NCI-H345 (cell line): ENCODE measurements at places on chromosomes 7 and 10.
A peak's percentile ranks its signal among the peaks of the same experiment; 100 is the strongest.

DNA sequence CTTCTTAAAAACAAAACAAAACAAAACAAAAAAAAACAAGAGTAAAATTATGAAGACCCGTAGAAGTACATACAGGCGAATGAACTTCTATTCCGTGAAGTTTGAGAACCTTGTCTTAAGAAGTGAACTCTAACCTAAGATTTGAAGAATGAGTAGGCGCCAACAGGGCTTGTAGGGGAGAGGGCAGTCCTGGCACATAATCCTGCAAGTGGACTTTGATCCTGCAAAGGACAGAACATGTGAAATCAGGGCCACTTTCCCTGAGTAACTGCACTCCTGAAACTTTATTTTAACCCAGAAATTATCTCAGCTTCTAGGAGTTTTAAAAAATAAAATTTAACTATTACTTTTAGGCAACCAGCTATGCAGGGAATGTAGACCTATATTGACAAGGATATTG, 62.0 kb downstream of the GNAT3 start:
- DNase-seq: no peak

DNA sequence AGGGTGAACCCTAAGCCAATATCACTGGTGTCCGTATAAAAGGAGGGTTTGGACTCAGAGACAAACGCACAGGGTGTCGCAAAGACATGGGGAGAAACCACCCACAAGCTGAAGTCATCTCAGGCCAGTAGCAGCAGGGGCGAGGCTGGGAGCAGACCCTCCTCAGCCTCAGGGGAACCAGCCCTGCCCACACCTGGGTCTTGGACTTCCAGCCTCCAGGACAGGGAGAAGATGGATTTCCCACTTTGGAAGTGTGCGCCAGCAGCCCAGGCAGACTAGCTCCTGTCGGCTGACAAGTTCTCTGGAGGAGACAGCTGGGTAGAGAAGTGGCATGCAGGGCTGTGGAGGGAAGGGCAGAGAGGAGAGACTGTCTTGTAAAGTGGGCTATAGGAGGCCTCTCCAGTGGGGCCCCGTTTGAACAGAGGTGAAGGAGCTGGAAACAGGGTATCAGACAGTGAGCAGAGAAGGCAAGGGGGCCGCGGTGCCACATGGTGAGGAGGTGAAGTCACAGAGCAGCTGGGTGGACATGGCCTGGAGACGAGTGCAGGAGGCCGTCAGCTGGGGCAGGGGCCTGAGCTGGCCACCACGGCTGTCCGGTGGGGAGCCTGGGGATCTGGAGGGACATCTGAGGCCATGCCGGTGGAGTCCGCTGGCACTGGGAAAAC, 475.6 kb downstream of the PTPRN2 start:
- no peak for DNase-seq

GRCh38 chr7:46745707-46746090, 824.6 kb upstream of the IGFBP3 start:
- DNase-seq: no peak

- no peak for DNase-seq
These were observed 57.8 kb downstream of the BAMBI start for GRCh38 chr10:28734938-28735759.

DNA sequence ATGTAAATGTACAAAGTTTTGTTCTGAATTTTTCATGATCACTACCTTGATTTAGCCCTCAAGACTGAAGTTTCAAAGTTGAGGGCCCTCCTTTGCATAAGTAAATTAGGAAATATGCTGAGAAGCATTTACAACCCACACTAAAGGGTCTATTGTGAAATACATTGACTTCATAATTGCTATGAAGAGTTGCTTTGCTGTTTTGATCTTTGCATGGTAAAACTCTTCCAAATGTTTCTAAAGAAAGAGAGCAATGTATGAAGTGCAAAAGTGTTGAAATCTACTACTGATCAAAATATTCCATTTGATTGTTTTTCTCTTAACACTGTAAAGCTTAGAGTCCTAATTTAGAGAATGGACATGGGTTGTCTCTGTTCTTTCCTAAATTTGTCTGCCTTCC, 77.2 kb downstream of the C7orf25 start:
- DNase-seq: no peak

- no peak for DNase-seq
These were observed 152.4 kb downstream of the DGKI start for GRCh38 chr7:137694405-137694804.

DNA sequence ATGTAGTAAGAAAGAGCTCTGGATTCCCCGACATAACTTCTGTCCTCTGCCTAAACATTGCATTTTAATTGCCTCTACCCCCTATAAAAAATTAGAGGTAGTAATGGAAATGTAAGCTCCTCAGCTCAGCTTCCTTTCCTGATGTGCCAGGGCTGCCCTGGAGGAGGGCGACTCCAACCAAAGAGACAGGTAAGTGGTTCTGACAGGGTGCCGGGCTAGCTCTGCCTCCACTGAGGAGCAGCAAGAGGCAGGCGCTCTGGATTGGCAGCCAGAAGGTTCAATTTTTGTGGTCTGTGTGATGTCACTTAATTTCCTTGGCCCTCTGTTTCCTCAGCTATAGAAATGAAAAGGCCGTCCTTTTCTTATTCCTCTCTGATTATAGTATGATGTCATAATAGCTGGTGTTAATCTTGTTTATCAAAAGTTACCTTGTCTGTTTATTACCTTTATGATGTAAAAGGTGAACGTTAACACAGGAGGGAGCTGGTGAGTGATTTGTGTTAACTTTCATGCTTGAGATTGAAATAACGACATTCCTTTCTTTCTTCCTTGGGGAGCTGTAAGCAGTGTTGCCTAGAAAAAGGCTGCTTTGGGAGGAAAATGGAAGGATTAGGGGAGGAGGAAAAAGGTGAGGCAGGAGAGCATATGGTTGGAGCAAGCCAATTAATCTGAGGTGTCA, 51.8 kb downstream of the ANLN start:
- DNase-seq: no peak

GRCh38 chr10:50846753-50847152, 38.7 kb downstream of the A1CF start:
- DNase-seq: no peak

- DNase-seq: no peak
These were observed 3.6 kb downstream of the ADCK2 start for GRCh38 chr7:140676306-140676705.

DNA sequence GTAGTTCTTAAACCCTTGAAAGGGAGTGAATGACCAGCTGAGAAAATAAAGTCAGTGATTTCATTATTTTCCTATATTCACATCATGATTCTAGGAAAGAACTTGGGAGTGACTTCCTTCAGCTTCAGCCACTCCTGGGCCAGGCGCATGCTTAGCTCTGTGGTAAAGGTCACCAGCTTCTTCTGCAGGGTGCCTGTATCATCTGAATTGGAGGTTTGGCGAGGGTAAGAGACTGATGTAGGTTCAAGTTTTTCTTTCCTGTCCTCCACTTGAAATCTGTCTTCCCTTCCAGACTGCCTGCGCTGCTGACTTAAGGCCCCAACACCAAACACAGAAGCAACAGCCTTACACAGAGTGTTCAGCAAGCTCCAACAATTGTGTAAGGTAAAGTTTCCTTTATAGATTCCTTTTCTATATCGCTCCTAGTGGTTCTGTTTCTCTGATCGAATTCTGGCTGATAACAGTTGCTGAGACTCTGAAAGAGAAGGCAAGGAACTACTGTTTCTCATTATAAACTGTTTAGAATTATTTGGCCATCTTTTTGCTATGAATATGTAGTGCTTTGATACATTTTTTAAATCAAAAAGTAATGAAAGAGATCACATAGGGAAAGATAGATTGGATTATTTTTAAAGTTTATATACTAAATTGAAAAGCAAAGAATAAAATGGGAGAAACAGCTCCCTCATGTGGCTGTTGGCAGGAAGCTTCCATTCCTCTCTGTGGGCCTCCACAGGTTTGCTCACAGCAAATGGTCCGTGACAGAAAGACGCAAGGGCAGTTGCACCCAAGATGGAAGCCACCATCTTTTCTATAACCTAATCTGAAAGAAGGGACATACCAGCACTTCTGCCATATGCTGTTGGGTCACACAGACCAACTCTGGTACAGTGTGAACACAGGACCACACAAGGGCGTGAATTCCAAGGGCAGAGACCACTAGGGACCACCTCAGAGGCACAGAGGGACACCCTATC, 14.0 kb downstream of the GATAD1 start:
- DNase-seq: peak; percentile 49

- no peak for DNase-seq
These were observed 157.9 kb downstream of the ELMO1 start for GRCh38 chr7:37290731-37291130.

GRCh38 chr7:19181634-19182033, 36.4 kb upstream of the FERD3L start:
- DNase-seq: no peak

GRCh38 chr7:134726581-134726980, 52.9 kb upstream of the CALD1 start:
- DNase-seq: no peak

DNA sequence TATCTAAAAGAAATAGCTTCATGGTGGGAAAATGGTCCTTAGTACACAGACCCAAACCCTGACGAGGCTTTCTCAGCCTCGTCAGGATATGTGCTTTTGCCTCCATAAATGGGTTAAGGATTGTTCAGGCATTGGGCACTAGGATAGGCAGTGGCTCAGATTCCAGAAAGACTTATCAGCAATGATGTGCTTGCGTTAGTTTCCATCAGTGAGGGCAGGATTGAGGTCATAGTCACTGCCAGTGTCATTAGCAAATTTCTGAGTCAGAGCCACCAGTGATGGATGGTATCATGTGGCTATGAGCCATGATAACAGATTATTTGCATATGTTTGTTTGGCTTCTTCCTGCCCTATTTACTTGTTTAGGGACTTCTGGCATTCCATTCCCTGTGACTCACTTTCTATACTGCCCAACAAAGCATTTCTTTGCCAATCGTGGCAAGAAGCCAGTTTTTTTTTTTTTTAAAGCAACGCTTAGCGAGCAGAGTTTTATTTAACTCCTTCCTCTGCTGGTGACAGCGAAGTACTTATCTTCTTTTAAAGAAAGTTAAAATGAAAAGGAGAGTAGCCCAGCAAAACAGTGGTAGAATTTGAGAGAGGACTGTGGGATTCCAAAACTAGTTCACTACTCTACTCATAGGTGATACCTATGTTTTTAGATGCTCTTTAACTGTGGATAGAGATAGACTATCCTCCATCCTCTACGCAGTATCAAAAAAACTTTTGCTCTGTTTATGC, 44.4 kb downstream of the MYPN start:
- peak; percentile 68 for DNase-seq

GRCh38 chr7:50552139-50552538, 13.1 kb downstream of the DDC start:
- peak; percentile 93 for DNase-seq

- DNase-seq: peak; percentile 13
These were observed 75.4 kb downstream of the WIPF3 start for GRCh38 chr7:29881724-29882123.
